Activated naive CD4-positive, alpha-beta T cell (primary cell): ENCODE measurements at places on chromosomes 7 and 10.

DNA sequence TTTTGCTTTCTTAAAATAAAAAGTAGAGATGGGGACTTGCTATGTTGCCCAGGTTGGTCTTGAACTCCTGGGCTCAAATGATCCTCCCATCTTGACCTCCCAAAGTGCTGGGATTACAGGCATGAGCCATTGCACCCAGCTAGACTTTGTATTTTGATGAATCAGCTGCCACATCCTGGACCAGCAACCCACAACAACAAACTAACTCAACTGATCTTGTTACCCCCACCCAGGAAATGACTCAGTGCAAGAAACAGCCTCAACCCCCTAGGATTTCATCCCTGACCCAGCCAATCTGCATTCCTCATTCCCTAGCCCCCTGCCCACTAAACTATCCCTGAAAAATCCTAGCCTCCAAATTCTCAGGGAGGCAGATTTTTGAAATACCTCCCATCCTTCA lies 123.8 kb downstream of the IPMK start:
- DNase-seq: no peak

DNA sequence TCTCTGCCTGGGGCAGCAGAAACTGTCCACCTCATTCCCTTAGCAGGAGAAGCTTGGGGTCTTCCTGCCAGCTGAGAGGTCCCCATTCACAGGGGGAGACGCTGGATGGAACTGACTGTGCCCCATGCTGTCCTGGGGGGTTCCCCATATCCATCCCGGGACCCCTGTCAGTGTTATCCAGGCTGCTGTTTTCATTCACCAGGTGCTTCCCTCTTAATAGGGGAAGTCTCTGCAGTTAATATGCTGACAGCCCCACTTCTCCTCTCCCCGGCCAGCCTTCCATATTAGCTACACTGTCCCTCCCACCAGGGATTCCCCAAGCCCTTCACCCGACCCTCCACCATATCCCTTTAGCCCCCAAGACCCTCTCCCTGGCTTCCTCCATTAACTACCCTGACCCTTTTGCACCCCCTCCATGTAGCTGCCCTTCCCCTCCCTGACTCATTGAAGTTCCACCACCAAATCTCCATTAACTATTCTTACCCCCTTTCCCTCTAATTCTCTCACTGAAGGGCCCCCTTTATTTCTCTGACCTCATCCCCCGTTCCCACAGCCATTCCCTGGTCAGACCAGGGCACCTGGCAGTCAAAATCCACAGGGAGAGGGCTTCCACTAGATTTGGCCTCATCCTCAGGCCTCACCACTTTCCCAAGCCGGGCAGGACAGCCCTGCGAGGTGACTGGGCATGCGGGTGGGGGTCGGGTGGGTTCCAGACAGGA lies 92.0 kb upstream of the PAX2 start:
- DNase-seq: no peak

DNA sequence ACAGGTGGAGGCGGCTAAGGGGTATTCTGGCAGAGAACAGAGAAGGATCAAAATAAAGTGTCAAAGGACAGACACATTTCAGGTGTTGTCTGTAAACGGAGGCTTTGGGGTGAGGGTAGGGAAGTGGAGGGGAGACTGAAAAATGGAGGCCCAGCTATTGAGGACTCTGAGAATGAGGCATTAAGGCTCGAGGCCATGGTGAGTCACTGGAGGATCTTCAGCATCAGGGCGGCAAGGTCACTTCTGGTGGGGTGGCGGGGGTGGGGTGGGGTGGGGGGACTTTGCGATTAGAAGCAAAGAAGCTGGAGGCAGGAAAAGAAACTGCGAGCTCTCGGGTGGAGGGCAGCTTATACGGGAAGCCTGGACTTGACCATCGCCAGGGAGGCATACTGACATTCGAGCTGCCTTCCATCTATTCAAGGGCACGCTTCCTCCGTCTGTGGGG lies 58.4 kb upstream of the PCGF5 start:
- no peak for DNase-seq

- DNase-seq: no peak
Measured at GRCh38 chr7:99843808-99844207, 16.0 kb downstream of the CYP3A43 start.

GRCh38 chr7:30904561-30904960 lies 7.1 kb upstream of the AQP1 start:
- no peak for DNase-seq

- DNase-seq: no peak
Measured at GRCh38 chr10:104557966-104558365, 83.1 kb upstream of the SORCS3 start.

DNA sequence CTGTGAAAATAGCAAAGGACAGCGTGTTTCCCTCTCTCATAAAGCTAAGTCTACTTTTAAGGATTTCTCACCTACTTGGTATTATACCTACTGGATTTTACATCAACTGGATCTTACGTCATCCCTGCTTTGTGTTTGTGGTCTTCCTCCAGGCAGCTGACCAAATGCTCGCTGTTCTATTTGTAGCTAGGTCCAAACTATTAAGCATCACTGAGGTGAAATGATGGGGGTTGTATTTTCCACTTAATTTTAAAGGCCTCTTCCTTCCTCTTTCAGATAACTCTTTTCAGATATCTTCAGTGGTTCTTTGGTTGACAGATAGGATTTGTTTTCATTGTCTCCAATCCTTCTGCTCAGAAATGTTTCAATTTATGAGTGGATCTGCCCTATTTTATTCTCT lies 169.7 kb downstream of the RNLS start:
- DNase-seq: no peak

GRCh38 chr7:44564606-44565005 lies 9.1 kb downstream of the DDX56 start:
- DNase-seq: no peak

GRCh38 chr7:29539471-29539870 lies 24.2 kb upstream of the PRR15 start:
- no peak for DNase-seq

DNA sequence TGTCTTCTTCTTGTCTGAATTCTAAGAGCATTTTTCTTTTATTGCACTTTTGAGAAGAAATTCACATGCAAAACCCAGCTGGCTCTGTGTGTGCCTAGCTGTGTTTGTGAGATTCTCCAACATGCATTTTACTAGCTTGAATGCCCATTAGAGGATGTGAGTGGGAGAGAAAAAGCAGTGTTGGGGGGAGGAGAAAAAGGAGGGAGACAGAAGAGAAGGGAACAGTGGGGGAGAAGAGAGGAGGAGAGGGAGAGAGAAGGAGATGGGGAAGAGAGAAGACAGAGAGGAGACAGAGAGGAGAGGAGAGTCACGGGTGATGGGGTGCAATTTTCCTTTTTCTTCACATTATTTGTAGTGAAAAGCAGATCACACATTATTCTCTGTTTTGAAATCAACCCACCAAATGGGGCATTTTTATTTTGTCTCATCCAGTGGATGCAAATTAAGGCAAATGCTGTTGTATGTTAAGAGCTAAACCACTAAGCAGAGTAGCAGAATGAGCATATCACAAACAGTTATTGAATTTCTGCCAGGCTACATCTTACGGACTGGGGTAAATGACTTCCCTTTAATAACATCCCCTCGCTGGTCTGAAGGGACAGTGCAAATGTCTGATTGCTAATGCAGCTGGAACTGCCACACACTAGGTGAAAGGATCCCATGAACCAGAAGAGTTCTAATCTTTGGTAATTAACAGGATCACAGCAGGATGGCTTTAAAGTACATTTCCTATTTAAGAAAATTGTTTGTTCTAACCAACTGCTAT lies 849 bp downstream of the LRRN3 start:
- DNase-seq: no peak

DNA sequence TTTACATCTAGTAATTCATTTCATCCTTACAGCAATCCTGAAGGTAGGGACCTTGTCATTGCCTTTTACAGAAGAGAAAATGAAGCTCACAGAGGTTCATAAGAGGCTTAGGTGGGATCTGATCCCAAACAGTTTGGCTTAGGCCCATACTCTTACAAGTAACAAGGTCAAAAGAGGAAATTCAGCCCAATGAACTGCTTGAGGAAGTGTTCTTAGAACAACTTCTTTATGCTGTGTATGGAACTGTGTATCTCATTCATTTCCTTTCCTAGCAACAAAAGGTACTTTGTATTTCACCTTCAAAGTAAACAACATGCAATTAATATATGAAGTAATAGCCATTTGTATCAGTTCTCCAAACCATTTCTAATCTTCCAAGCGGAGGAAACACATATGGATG lies 79.3 kb downstream of the AVL9 start:
- no peak for DNase-seq

GRCh38 chr10:125823663-125824251 lies 411 bp downstream of the BCCIP start:
- no peak for DNase-seq

- no peak for DNase-seq
Measured at GRCh38 chr10:71965623-71966022, 1.4 kb downstream of the CHST3 start.

- no peak for DNase-seq
Measured at GRCh38 chr10:96918214-96919002, 86.3 kb downstream of the LCOR start.

DNA sequence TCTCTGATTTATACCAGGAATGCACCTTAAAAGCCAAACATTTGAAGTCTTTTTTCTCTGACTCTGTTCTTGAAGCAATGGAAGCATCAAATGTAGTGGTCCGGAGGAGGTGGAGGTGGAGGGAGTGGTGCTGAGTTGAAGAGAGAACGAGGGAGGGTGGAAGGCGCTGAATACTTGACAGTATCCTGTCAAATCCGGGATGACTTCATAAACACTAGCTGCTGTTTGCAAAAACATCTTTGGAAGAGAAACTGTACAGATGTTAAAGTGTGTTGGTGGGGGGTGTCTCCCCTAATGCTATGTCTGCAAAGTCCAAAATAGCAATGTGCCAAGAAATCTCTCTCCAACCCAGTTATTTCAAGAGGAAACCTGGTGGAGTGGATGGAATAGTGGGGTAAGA lies 328.5 kb upstream of the AUTS2 start:
- no peak for DNase-seq

DNA sequence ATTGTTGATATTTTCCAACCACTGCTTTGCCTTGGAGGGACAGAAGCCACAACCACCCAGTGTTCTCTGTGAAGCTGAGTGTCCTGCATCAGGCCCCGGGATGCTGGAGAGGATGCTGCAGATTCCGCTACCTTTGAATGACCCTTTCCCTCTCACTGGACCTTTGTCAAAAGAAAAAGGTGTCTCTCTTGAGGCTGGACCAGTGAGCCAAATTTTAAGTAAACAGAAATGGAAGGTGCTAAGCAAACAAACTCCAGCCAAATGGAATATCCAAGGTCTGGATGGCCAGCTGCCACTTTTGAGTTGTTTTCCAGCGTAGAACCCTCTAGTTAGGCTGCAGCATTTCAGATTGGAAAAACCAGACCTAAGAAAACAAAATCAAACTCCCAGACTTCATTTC lies 145.5 kb downstream of the TRIL start:
- no peak for DNase-seq

DNA sequence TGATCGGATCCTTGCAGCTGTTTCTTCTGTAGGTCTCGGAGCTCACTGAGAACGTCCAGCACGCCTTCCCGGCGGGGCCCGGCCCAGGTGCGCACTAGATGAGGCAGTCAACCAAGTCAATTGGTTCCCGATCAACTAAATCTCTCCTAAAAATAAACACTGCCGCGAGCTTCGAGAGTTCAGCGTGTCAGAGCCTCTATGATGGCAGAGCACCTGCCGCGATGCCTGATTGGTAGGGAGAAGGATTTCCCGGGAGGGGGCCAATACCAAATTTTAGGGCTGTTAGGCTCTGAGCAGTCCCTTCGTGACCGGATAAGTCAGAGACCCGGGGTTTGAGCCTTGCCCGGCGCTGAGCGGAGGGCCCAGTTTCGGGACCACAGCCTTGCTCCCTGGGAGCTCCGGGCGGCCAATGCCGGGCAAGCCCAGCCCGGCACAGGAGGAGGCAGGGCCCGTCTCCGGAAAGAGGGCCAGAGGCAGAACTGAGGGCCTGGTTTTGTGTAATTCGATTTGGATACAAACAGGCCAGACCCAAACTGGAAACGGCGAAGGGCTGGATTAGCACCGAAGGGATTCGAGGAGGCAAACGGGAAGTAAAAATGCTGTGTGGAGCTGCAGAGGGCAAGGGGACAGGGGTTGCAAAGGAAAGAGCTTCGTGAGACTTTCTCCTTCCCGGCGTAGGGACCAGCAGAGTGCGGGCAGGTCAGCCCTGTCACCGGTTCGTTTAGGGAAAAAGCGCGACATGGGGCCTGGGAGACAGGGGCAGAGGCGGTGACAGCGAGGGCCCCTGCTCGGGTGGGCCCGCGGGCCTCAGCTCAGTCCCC lies 569 bp downstream of the SLC26A5 start:
- no peak for DNase-seq

- DNase-seq: no peak
Measured at GRCh38 chr10:11528286-11528685, 83.2 kb downstream of the USP6NL start.

DNA sequence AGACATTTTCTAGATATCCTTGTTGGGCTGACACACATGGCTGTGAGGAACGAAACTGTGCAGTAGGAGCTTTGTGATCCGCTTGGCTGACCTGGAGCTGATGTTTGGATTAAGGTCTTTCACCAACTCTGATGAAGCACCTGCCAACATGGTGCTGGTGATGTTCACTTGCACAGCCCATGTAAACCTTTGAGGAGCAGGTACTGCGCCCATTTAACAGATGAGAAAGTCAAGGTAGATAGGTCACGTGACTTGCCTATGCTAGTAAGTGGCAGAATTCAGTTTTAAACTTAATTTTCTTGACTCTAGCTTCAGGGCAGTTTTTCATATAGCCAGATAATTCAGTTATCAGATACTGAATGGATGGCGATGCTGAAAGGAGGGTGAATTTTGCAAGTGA lies 351.9 kb downstream of the RPS24 start:
- DNase-seq: no peak

- DNase-seq: no peak
Measured at GRCh38 chr7:152883858-152884257, 124.3 kb downstream of the ACTR3B start.

- peak; percentile 33 for DNase-seq
Measured at GRCh38 chr7:74453322-74454011, at the start of gene GTF2IRD1. GTF2IRD1 (plus strand) TSS chr7:74453906; CDS start chr7:74508081, 54,175 bp downstream.

DNA sequence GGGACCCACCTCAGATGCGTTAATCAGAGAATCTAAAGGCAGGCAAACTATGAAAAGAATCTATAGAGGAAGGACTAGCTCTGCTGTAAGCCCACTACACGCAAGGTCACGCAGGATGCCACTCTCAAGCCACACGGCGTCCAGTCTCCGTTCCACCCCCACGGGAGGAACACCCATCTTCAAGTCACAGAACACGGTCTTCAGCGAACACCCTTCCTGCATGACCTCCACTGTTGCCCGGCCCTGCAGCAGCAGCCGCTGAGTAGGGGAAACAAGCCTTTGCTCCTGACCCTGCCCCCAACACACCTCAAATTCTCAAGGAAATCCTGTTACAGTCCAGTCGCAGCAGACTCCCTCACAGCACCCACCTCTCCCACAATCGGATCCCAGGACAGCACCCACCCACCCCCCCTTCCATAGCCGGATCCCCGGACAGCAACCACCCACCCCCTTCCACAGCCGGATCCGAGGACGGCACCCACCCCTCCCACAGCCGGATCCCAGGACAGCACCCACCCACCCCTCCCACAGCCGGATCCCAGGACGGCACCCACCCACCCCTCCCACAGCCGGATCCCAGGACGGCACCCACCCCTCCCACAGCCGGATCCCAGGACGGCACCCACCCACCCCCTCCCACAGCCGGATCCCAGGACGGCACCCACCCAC lies 133.7 kb downstream of the DIP2C start:
- DNase-seq: no peak
